ENCODE measurements at places on chromosomes 5 and 9.

DNA sequence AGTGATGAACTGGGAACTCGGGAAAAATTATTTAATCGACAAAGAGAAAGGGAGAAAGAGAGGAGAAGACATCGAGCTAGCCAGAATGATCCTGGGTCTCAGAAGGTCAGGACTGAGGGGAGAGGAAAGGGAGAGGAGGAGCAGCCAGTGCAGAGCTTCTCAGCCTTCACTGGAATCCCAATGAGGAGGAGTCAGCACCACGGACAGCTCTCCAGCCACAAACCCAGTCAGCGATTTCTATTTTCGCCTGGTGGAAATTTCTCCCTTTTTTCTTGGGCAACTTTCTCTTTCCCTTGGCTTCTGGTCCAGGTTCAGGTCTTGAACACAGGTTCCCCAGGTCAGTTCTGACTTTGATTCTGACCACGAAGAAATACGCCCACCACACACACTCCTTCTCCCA, 1.6 kb upstream of the BRINP1 start:
- no peak for DNase-seq

DNA sequence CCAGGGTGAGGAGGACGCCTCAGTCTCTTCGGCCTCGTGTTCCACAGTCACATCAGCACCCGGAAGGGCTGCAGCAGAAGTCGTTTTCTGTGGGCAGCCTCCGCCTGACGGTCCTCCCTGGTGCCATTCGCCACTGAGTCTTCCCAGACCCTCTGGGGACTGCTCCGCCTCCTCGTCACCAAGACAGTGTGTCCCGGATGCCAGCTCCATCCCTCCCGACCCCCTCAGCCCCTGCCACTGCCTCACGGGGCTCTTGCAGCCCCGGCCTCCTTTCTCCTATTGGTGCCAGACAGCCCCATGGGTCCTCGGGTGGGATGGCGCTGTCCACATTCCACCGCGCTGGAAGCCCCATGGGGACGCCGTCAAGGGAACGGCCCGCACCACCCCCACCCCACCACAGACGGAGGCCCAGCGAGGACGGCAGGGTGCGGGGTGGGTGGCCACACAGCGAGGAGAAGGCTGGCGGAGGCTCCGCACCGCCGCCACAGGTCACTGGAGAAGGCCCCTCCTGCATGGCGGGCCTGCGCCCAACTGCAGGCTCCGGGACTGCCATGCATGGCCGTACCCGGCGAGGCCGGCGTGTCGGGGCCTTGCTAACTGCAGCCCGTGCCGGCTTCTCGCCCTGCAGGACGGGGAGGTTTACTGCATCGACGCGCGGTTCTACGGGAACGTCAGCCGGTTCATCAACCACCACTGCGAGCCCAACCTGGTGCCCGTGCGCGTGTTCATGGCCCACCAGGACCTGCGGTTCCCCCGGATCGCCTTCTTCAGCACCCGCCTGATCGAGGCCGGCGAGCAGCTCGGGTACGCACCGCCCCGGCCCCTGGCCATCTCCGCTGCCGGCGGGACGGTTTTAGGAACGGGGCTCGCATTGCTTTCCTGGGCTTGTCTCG, 43.6 kb upstream of the CACNA1B start:
- DNase-seq: no peak

- DNase-seq: no peak
Measured at GRCh38 chr5:123300266-123300665, 122.9 kb downstream of the CEP120 start.

GRCh38 chr9:98009936-98010335, 26.8 kb downstream of the ANP32B start:
- DNase-seq: no peak

- DNase-seq: no peak
Measured at GRCh38 chr9:77017505-77017894, 2.0 kb upstream of the FOXB2 start.

All from AG09309 (cell line).